ENCODE measurements at places on chromosomes 5 and 9.

GRCh38 chr9:16735001-16735400, 135.5 kb downstream of the BNC2 start:
- no peak for DNase-seq

- DNase-seq = no peak
Observed at GRCh38 chr9:2810420-2811075, 33.3 kb downstream of the PUM3 start.

- DNase-seq = no peak
Observed at GRCh38 chr5:87877495-87877894, 391.1 kb downstream of the TMEM161B start.

- DNase-seq = no peak
Observed at GRCh38 chr5:43042176-43042625, 2.1 kb upstream of the ANXA2R start.

Data from muscle of arm (tissue), 14 donors.